CD4-positive, alpha-beta T cell treated with Interleukin-15 for 1 hour (primary cell): ENCODE measurements at places on chromosomes 12 and 14.

- no peak for DNase-seq
These were observed 35.3 kb upstream of the ANKRD9 start for GRCh38 chr14:102544747-102545460.

DNA sequence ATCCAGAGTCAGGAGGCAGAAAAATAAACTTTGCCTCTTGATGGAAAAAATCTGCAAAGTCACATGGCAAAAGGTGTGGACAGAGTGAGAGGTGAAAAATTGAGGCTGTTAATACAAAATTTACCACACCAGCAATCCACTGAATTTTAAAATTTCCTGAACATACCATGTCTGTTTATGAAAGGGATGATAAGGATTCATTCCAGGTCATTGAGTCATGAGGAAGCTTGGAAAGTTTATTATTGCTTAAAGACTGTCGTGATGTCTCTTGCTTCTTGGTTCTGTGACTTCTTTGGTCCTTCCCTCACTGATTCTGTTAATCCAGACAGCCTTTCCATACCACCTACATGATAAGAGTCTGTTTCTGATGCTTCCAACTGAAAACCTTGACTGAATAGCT lies 73.2 kb downstream of the TTC6 start:
- DNase-seq = no peak

GRCh38 chr12:62655666-62656151 lies 189.1 kb downstream of the MON2 start:
- DNase-seq = no peak

- no peak for DNase-seq
These were observed 67.7 kb upstream of the DCN start for GRCh38 chr12:91250273-91250665.

- no peak for DNase-seq
These were observed 521.3 kb upstream of the TMEM132C start for GRCh38 chr12:127745469-127746212.

DNA sequence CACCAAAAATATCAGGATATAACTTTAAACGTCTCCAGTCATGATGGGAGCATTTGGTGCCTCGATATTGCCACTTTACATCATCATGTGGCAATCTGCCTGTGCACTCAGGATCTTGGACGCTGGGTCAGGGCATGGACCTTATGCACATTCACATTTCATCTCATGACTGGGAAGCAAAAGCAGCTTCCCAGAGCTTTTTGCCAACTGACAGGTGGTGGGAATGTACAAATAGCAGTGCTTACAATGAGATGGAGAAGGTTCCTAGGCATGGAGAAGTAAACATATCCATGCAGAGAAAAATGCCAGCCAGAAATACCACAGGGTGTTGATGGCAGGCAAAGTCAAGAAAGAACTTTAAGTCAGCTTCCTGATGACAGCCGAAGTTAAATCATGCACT lies 30.3 kb downstream of the EFCAB11 start:
- no peak for DNase-seq

GRCh38 chr14:84797326-84797725 lies 732.6 kb upstream of the FLRT2 start:
- DNase-seq = no peak

- DNase-seq = no peak
These were observed 113.8 kb downstream of the RERGL start for GRCh38 chr12:17976202-17976601.

DNA sequence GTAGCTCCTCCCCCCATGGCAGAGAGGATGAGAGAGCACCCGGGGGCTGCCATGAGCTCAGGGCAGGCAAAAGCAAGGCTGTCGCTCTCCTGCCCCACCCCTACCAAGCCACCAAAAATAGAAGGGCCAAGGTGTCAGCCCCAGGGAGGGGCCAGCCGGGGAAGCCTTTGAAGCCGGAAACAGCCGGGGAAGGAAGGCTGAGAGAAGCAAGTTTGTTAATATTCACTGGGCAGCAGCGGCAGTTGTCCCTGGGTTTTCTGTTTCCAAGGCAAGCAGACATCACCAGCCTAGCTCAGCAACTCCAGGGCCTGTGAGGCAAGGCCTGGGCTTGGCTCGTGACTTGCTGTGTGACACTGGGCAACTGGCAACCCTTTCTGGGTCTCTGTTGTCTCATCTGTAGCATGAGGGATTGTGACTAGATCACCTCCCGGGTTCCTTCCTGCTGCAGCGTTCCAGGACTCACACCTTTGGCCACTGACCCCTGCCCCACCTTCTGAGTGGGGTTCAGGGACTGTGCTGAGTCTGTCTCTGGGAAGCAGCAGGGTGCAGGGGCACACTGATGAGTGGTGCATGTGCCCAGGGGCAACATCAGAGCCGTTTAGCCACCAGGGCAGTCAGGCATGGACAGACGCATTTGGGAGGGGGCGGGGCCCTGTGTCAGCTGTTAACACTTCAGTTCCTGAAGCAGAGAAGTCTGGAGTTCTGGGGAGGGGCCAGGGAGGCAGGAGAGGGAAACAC lies 24.3 kb downstream of the SYNDIG1L start:
- peak; percentile 86 for DNase-seq

DNA sequence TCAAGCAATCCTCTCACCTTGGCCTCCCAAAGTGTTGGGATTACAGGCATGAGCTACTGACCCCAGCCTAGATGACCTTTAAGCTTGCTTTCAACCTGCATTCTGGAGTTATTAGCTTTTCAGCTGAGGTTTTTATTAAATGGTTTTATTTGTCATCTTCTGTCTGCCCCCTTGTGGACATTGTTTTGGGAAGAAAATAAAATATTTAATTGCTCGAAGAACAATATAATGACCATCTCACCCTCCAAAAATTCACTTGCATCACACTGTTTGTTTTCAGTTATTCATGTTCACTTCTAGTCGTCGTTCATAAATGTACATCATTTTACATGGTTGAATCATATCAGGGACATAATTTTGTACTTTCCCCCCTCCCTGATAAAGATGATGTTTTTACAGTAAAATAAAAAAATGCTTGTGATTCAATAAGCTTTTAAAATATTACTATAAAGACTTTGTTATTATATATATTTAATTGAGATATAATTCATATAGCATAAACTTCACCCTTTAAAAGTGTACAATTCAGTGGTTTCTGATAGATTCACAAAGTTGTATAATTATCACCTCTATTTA lies 10.1 kb upstream of the SPATS2 start:
- no peak for DNase-seq
